Stimulated activated CD8-positive, alpha-beta memory T cell treated with anti-CD3 and anti-CD28 coated beads, Interleukin-4, amount 100 ng/mL, for 48 hours (primary cell): ENCODE measurements at places on chromosomes 2 and 18.

DNA sequence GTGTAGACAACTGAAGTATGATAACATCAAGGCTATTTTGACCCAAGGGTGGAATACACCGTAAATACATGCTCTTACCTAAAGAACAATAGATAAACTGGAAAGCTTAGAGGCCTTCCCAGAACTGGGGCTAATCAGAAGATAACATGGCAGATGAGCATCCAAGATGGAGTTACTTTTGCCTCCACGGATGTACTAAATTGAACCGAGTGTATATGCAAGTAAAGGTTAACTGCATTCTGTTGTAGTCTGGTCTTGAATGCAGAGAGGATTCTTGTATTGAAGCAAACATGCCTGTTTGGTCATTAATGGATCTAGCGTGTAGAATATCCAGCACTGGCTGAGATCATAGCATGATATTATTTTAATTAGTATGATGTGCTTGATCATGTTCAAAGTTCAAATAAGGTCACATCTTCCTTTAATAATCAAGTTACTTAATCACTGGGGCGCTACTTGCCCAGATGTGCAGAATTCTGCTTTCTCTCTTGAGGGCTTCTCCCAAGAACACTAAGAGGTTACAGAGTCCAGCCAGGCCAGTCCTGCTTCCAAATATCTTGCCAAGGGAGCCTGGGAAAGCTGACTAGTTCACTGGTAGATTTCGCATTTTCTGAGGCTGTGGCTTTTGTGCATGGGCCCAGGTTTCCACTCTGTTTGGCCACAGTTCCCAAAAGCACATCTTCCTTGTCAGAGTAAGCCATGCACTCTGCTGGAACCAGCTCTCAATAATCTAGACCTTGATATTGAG lies 37.5 kb upstream of the ACSL3 start:
- no peak for DNase-seq

DNA sequence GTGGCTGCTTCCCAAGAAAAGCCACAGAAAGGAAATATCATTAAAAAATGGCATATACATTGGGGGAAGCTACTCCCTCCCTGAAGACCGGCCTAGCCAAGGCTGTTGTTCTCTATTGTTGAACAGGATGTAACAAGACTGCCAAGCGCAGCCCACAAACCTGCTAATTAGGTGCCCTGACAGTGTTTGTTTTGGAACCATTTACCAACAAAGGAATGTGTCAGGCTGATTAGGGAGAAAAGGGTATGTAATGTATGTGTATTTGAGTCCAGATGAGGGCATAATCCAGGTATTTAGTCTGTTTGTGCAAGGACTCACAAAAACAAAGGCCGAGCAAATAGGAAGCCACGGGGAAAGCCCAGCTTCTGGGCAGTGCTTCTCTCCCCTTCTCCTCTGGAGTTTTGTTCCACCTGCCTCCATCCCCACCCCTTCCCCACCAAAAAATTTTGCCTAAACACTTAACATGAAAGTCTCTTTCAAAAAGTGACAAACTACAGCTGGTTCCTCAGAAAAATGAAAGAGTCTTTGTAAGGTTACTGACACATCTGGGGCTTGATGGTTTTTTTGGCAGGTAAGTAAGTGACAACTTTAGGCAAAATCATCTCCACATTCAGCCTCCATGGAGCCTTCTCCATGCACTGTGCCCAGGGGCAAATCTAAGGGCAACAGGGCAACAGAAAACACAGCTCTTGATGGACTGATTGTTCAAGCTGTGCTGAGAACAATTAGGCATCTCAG lies 78.3 kb upstream of the FZD5 start:
- no peak for DNase-seq

DNA sequence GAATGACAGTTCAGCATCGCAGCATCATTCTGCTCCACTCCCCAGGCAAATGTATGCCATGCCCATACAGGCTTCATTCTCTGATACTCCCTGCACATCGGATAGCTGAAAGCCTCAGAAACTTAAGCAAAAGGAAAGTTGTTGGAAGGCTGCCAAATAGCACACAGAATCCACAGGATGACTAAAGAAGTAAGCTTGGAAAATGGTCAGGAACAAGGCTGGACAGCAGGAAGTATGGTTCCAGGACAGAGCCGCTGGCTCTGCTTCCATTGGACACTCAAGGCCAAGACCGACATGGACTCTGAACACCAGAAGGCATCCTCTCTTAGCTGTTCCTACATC lies 256.5 kb downstream of the CDH20 start:
- no peak for DNase-seq

- DNase-seq: no peak
These were observed 10.1 kb downstream of the KIF3C start for GRCh38 chr2:25972049-25972823.

DNA sequence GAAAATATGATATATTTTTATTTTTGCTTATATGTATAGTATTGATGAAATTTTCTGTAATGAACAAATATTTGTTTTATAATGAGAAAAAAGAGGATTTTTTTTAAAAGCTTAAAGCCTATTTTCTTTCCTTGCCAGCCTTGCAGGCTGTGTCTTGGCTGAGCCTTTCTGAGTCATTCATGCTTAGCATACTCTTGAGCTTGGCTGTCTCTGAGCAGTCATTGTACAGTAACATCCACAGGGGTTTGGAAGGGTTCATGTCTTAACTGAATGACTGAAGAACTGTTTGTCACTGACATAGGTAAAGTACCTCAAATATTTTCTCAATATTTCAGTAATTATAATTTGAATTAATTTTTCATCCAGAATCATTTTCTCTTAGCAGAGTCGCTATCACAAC lies 49.3 kb downstream of the GPR39 start:
- DNase-seq: no peak
